Kidney capillary endothelial cell (primary cell): ENCODE measurements at places on chromosomes 6 and 20.

DNA sequence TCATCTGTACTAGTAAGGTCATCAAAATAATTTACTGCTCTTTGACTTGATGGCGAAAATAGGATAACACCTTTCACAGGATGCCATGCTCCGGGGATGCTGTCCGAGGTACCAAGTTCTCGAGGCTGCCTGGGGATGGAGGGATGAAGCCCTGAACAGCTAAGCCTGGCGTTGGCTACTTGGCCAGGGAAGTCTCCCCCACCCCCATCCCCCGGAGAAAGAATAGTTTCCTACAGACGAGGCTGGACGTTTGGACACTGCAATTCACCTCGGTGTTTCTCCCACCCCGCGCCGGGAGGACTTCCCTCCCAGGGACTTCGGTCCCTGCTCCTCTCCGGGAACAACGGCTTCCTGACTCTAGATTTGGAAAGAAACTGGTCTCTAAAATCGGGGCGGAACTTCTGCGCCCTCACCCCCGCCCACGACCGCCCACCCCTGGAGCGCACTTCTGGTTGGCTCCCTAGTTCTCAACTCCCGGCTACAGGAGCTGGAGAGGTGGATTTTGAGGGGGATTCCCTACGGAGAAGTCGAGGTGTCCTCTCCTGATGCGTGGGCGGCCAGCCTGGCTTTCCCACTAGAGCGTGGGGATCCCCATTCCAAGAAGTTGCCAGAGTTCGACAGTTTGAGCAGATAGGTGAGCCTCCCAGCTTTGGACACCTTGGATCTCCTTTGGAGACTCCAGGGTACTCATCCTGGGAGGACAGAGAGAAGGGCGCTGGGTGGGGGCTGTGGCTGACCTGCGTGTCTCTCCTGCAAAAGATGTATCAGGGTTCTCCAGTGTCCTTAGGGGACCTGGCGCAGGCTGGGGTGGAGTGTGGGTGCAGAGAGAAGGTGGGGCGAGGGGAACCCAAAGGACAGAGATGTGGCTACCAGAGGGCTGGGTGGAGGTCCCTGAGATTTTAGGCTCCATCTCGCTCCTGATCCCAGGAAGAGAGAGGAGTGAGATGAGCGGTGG, 1.1 kb downstream of the PCSK2 start:
- no peak for DNase-seq

DNA sequence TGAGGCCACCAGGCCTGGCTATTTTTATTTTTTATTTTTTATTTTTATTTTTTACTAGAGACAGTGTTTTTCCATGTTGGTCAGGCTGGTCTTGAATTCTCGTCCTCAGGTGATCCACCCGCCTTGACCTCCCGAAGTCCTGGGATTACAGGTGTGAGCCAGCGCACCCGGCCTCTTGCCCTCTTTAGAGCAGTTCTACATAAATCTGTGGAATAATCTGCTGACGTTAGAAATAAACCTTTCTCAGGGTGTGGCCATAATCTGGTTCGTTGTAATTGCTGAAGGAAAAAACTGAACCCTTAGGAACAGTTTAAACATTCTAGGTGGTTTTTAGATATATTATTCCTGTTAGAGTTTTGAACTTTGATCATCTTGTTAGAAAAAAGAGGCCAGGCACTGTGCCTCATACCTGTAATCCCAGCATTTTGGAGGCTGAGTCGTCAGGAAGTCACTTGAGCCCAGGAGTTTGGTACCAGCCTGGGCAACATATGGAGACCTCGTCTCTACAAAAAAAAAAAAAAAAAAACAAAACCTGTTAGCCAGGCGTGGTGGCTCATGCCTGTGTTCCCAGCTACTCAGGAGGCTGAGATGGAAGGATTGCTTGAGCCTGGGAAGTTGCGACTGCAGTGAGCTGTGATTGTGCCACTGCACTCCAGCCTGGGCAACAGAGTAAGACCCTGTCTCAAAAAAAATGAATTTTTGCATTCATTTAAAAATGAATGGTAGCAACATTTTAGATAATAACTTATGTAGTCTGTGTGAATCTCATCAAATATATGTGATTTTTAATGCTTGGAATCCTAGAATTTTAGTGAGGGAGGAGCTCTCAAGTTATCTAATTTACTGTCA, 24.2 kb downstream of the ASXL1 start:
- no peak for DNase-seq

DNA sequence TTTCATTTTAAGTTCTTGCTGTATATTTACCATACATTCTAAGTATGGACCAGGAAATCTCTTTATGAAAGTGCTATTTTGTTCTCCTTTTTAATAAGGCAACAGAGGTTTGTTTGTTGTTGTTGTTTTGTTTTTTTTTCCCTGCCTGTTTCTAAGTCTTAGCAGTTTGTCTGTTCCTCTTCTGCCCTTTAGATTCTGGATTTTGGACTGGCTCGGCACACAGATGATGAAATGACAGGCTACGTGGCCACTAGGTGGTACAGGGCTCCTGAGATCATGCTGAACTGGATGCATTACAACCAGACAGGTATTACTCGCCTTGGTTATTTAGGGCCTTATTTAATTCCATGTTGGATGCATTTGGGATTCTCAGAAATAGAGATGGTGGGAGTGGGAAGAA, 48.0 kb downstream of the MAPK14 start:
- DNase-seq: no peak

DNA sequence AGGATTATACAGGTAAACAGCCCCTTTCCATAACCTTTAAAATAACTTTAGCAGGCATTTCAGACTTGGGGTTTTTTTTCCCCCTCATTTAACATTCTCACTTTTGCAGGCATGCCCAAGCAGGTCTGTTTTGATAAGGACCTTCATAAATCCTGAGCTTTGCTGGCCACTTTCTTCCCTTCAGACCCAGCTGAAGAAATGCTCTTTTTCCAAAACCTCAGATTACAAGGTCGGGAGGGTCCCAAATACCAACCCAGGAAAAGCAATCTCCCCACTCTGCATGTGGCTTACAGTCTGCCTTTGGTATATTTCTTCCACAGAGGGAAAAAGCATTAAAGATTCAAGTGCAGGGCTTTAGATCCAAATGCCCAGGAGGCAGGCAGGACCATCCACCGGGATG, 6.8 kb downstream of the NFATC2 start:
- no peak for DNase-seq

GRCh38 chr20:56621730-56622129, 7.4 kb upstream of the TFAP2C start:
- DNase-seq: no peak

DNA sequence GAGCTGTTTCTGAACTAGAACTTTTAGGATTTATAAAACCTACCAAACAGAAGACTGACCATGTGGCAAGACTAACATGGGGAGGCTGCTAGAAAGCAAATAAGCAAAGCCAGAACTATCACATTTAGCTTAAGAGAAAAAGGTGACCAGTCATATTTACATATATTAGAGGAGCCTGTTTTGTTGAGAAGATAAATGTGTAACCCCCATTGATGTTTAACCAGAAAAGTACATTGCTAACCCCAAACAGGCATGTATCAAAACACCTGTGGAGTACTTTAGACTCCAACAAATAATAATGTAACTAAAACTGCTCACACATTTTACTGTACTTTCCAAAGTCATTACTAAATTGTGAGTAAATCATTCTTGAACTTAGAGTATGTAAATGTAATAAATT, 35.0 kb downstream of the AKIRIN2 start:
- DNase-seq: no peak

- DNase-seq: no peak
Measured at GRCh38 chr6:90249458-90249857, 47.2 kb downstream of the BACH2 start.

GRCh38 chr6:106119546-106119945, 33.4 kb downstream of the PRDM1 start:
- no peak for DNase-seq

DNA sequence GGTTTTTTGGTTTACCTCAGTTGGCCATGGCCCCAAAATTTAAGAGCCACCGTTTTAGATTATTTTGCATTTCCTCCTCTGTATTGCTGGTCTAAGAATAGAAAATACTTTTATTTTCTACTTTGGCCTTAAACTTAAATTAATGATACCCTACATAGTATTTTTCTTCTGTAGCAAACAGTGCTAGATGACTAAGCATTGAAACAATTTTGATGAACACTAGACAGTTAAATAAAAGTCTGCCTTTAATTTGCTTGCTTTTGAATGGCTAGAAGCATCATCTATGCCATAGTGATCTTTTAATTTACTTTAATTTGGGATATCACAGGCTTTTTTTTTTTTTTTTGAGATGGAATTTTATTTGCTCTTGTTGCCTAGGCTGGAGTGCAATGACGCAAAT, 106.4 kb downstream of the CD109 start:
- no peak for DNase-seq

DNA sequence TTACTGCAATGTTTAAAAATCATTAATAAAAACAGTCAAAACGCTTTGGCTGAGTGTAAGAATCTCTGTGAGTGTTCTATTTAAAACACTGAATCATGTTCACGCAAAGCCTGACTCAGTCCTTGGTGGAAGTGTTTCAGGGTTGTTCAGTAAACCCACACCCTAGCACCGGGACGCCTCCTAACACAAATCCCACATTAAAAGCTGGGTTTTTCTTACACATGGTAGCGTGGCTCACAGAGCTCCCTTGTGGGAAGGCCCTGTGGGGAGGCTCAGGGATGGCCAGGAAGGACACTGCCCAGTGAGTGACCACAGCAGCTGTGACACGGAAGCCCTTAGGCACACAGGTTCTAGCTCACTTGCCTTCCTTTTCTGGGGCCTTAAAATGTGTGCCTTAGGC, 80.2 kb downstream of the GMPR start:
- no peak for DNase-seq

DNA sequence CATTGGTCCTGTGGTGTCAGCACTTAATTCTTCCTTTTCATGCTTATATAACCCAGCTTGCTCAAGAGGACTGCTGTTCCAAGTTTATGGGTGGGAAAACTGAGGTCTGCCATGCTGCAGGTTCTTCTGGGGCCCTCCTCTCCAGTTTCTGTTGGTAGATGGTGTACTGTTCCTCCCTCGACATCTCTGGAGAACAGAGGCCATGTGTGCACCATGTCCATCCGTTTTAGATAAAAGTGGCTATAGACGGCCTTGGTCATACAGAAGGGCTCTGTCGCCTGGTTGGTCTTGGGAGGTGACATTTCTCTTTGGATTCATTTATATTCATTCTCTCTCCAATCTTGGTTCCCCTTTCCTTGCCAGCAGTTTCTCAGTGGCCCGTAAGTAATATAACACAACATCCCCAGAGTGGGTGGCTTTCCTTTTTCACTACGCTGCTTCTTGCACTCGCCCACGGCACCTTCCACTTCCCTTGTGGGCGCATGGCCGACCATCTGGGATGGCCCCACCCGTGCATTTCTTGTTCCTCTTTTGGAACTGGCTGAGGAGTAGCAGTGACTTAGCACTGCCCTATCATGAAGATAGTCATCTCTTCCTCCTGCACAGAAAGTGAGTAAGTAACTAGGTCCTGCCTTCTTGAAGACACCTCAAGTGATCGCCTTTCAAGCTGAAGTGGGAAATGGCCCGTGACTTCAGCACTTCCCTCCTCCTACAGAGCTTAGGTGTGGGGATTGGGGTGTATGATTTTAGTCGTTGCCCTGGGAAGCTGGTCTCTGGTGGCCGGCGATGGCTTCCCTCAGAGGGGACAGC, 94.2 kb downstream of the RREB1 start:
- DNase-seq: no peak

GRCh38 chr6:63635215-63635587, 401 bp upstream of the PHF3 start:
- no peak for DNase-seq

DNA sequence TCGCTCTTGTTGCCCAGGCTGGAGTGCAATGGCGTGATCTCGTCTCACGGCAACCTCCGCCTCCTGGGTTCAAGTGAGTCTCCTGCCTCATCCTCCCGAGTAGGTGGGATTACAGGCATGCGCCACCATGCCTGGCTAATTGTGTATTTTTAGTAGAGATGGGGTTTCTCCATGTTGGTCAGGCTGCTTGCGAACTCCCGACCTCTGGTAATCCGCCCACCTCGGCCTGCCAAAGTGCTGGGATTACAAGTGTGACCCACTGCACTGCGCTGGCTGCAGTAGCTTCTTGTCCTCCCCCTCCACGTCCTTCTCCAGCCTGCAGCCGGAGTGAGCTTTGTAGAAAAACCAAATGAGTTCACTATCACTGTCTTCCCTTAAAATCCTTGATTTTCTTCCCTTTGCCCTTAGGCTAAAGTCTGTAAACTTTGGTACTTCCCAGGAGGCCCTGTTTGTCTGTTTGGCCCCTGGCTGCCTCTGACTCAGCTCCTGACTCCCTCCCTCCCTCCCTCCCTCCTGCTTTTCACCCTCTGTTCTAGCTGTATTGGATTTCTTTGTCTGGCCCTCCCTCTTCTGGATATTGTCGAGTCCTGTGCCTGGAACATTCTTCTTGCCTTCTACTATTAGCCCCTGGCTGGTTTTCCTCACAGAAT, 12.9 kb downstream of the PARD6B start:
- no peak for DNase-seq

DNA sequence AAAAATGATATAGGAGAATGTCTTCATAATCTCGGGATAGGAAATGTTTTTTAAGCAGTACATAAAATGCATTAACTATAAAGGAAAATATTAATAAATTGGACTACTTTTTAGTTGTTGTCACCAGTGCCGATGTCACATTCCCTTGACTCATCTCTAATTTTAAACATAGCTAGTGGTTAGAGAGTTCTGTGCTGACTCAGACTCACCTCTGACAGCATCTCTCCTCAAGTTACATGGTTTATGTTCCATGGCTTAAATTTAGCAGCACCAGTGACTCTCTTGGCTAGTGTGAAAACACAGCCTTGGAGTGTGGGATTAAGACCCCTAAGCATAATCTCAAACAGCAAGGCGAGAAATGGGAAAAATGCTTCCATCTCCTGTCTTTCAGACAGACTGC, 311.8 kb upstream of the MMS22L start:
- no peak for DNase-seq

- DNase-seq: peak; percentile 98
Measured at GRCh38 chr6:31559958-31560696, 12.0 kb upstream of the LTA start.

DNA sequence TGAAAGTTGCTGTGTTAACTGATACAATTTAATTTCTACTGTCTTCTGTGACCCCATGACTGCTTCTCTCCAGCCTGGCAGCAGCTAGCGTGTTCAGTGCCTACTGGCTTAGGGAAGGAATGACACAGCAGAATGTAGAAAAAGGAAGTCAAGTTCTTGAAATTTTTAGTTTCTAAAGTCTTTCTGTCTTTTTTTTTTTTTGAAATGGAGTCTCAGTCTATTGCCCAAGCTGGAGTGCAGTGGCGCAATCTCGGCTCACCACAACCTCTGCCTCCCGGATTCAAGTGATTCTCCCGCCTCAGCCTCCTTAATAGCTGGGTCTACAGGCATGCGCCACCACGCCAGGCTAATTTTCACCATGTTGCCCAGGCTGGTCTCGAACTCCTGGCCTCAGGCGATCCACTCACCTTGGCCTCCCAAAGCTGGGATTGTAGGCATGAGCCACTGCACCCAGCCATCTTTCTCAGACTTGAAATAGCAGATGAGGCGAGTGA, 39.3 kb downstream of the PCNA start:
- no peak for DNase-seq
